ENCODE measurements at places on chromosomes 11 and 22.

DNA sequence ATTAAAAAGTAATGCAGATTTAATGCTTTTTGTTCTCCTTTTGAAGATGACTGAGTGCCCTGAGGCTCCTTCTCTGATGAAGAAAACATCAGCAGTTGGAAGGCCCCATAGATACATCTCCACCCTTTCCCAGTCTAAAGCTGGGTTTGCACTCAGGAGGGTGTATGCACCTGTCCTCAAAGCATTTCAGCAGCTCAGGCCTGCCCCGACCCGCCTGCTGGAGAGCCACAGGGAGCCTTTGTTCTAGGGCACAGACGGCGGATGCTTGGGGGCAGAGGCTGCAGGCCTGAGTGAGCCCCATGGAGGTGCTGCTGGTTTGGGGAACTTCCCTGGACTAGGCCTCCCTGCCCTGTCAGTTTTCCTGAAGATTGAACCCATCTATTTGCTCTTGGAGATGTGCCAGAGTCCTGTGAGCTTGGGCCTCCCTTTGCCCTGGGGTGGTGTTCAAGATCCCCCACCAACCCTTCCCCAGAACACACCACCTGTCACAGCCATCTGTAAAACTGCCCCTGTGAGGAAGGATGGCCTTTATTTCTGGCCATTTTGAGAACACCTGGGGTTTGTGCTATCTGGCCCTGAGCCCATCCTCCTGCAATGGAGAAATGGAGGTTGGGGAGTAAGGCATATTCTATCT lies 160.0 kb downstream of the NAV2 start:
- DNase-seq = no peak

DNA sequence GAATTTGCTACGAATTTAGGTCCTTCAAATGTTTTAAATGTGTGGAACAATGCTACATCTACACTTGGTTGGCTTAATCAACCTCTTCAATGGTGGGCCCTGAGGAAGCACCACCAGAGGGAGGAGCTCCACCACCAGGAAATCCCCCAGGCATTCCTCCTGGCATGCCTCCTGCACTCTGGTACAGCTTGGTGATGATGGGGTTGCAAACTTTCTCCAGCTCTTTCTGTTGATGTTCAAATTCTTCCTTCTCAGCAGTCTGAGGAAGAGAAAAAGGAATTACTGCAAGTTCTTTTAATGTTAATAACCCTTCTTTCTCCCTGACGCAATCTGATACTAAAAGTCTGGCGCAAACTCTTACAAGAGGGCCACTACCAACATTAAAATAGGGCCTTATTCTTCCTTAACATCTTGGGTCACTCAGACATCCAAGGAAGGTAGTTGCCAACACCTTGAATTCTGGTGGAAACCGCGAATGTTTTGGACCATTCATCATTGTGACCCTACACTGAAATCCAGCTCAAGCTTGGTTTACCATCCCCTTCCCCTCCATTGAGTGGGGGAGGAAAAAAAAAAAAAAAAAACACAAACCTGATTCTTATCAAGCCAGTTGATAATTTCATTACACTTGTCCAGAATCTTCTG lies 4.2 kb downstream of the HSPA8 start:
- no peak for DNase-seq

- no peak for DNase-seq
These were observed 845 bp upstream of the RAB36 start for GRCh38 chr22:23144432-23144831.

GRCh38 chr22:49178246-49179005 lies 649.2 kb downstream of the BRD1 start:
- no peak for DNase-seq

GRCh38 chr22:33918676-33919365 lies 1.5 kb downstream of the LARGE1 start:
- DNase-seq = no peak

DNA sequence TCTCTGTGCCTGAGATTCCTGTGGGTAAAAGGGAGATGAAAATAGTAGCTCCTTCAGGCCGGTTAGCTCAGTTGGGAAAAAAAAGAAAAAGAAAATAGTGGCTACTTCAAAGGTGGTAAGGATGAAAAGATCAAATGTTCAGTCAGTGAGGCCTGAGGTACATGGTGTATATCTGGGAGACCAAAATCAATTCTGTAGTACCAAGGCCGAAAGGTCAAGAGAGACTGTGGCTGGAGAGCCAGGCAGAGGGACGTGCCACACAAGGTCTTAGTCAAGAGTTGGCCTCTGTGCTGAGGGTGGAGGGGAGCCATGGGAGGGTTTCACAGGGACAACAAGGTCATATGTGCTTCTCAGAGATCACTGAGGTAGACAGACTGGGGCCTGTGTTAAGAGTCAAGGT lies 4.8 kb upstream of the GDPD5 start:
- no peak for DNase-seq

Measured in gastrocnemius medialis (tissue), 4 donors.